Natural killer cell treated with Interleukin-12 subunit alpha and Interleukin-12 subunit beta and Interleukin-15 and Interleukin-18, amount 100 ng/mL, for 72 hours (primary cell): ENCODE measurements at places on chromosomes 7 and 10. TPM values are rescaled to one million over a fixed set of nuclear protein-coding genes. Genes with fewer than 3 reads are reported as not detected.

The NRCAM gene
- not detected for total RNA-seq

The CDC14C gene
- not detected for total RNA-seq

The ZPBP gene
- not detected for total RNA-seq

DNA sequence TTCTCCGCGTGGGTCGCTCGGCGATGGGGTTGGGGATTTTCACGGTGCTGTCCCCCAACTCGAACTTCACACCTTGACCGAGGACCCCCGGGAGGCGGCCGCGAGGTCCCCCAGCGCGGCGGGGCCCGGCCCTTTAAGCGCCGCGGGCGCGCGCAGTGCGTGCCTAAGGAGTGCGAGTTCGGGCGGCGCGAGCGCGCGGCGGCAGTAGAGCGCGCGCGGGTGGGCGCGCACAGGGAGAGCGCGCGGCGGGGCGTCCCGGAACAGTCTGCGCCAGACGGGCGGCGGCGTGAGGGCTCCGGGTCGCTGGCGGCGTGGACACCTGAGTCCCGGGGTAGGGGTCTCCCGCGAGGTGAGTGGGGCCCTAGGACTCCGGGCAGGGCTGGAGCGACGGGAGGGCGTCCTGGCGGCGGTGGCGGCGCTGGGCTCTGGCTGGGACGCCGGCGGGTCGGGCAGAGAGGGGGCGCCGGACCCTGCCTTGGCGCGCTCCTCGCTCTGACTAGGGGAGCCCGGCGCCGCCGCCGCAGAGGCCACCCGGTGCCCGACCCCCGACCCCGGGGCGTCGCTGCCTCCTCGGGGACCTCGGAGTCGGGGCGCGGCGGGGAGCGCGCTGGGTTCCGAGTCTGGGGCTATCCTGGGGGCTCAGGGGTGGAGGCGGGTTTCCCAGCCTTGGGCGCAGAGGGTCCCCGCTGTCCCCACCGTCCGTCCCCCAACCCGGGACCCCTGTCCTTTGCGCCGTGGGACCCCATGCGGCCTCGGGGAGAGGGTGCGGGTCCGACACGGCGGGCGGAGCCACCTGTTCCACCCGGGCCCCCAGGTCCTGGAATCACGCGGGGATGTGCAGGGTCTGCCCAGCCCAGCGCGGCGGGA, at the start of gene PROSER2:
Gene PROSER2, plus strand, starts transcription at position 235 of the 867 bp plus-strand sequence. CDS start 28,722 bp downstream, outside the sequence.
- no peaks in the 10 kb centered on the region for H3K36me3 ChIP-seq
- H3K27ac ChIP-seq = no peak within 1 kb of the TSS
- peaks cover 62% of the 10 kb centered on the region for H3K27me3 ChIP-seq
- DNase-seq = no peak

- H3K4me1 ChIP-seq = peaks cover 58% of the 10 kb centered on the region
- H3K27ac ChIP-seq = peak overlapping the region; percentile 85
- H3K36me3 ChIP-seq = peaks cover 26% of the 10 kb centered on the region
- no peak for DNase-seq
- H3K27me3 ChIP-seq = peaks cover 9% of the 10 kb centered on the region
- peak overlapping the region; percentile 66 for H3K4me3 ChIP-seq
Measured at GRCh38 chr10:124228471-124228870, 135.1 kb upstream of the CHST15 start.

- no peak for DNase-seq
- H3K4me1 ChIP-seq = peaks cover 11% of the 10 kb centered on the region
- peaks cover 41% of the 10 kb centered on the region for H3K36me3 ChIP-seq
- no peaks in the 10 kb centered on the region for H3K27me3 ChIP-seq
- no peak overlapping the region for H3K4me3 ChIP-seq
Measured at GRCh38 chr7:133344275-133344674, 91.4 kb downstream of the EXOC4 start.

The NPC1L1 gene
- not detected for total RNA-seq

The MUC3A gene
- total RNA-seq = not detected

- DNase-seq = no peak
- H3K4me1 ChIP-seq = peaks cover 3% of the 10 kb centered on the region
- H3K27ac ChIP-seq = no peak overlapping the region
- H3K27me3 ChIP-seq = peaks cover 34% of the 10 kb centered on the region
- H3K4me3 ChIP-seq = no peak overlapping the region
- no peaks in the 10 kb centered on the region for H3K36me3 ChIP-seq
Measured at GRCh38 chr10:23341004-23341403, 3.6 kb downstream of the C10orf67 start.

DNA sequence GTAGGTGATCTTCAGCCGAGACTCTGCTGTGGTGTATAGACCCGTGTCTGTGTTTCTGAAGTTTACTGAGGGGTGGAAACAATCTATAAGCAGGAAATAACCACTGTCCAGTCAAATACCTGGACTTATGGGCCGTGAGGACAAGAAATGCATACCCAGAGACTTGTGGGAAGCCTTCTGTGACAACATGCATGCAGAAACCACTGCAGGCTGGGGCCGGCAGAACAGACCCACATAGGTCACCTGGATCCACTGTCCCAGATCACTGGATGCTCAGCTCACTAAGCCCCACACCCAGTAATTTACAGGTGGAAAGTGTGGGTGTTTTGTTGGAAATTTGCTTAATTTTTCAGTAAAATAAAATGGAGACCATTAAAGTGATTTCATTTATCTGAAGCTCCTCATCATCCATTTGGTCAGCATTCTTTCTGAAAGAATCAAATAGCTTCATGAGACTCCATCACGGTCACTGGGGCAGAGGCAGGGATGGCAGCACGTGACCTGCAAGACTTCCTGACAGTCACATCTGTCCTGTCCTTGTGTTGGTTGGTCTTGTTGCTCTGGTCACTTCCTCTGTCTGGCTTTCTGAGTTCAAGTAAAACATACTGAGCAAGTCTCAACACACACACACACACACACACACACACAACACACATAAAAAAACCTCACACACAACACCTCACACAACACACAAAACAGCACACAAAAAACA, 108.3 kb downstream of the TNS3 start:
- H3K27me3 ChIP-seq = peaks cover 2% of the 10 kb centered on the region
- no peak for DNase-seq
- H3K36me3 ChIP-seq = no peaks in the 10 kb centered on the region
- no peak overlapping the region for H3K4me3 ChIP-seq
- H3K27ac ChIP-seq = no peak overlapping the region
- no peaks in the 10 kb centered on the region for H3K4me1 ChIP-seq

- no peak overlapping the region for H3K4me3 ChIP-seq
- H3K4me1 ChIP-seq = no peaks in the 10 kb centered on the region
- no peak overlapping the region for H3K27ac ChIP-seq
Measured at GRCh38 chr10:84879991-84880390, 551.6 kb downstream of the CCSER2 start.

- no peaks in the 10 kb centered on the region for H3K27me3 ChIP-seq
- H3K4me1 ChIP-seq = peaks cover 24% of the 10 kb centered on the region
- no peak overlapping the region for H3K27ac ChIP-seq
- no peak for DNase-seq
- no peak overlapping the region for H3K4me3 ChIP-seq
Measured at GRCh38 chr7:149569726-149570422, 72.3 kb upstream of the ZNF746 start.

The SHH gene
- total RNA-seq = not detected
